Activated CD4-positive, alpha-beta T cell treated with anti-CD3 and anti-CD28 coated beads, Interleukin-2, amount 10 ng/mL, durations not matched to agents 24 days and 14 days (primary cell): ENCODE measurements at places on chromosomes 4 and X. TPM values are rescaled to one million over a fixed set of nuclear protein-coding genes. Genes with fewer than 3 reads are reported as not detected.

DNA sequence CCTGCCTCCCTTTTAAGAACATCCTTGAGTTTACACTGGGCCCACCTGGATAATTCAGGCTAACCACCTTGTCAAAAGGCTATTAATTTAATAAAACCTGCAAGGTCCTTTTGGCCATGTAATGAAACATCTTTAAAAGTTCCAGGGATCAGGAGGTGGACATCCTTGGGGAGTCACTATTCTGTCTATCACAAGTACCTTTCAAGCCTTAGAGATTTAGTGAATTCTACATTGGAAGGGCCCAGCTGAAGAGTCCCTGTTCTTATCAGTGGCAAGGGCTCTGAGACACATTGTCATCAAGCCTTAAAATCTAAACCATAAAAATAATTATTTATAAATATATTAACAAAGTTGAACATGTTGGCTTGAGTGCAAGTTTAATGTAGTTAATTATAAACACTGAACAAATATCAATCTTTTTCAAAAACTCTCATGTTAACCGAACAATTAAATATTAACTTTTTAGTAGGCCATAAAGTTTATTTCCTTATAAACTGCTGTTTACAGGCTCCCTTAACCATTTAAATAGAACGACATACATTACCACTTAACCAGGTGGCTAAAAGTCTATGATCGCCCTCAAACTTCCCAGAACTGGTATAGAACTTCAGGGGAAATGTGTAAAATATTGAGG is 104.4 kb upstream of the CBR4 start:
- no peak for DNase-seq

DNA sequence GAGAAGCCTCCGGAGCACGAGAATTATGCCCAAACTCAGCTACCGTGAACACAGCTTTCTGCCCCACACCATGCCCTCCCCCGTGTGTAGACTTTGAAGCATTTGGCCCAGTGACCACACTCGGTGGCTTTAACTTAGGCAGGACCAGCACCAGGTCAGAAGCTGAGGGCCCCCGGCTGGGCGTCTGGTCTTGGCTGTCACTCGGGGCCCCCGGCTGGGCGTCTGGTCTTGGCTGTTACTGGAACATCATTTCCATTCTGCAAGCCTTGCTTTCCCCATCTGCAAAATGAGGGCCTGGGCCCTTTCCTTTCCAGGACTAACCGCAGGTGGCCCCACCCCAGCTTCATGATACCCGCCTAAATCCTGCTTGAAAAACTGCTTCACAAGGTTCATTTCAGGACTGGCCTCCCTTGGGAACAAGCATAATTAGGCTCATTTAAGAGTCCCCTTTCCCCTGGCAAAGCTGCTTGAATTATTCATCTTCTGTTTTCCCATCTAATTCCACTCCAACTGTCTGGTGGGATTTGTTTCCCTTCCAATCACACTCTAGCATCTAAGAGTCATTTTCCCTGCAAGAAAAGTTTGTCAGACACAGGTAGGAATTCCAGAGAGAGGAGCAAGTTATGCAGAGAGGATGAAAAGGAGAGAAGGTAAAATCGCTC is 82.5 kb downstream of the WFS1 start:
- DNase-seq: no peak

The PRRG1 gene
- total RNA-seq: not detected in 2 replicates

DNA sequence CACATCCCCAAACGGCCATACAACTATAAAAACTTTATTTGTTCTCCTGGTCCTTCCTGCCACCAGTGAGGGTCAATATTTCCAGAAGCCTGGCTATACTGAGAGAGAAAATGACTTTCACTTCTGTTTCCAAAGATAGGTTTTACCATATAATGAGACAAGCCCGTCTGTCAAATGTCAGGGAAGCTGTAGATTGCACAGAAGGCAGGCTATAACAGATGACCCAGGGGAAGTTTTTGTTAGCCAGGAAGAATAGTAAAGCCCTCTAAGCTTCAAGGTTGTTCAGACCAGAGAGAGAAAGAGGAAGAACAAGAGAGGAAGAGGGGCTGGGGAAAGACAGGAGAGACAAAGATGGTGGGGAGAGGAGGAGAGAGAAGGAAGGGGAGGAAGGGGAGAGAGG is 217.5 kb downstream of the GBA3 start:
- no peak for DNase-seq

The NOX1 gene
- not detected in 2 replicates for total RNA-seq

DNA sequence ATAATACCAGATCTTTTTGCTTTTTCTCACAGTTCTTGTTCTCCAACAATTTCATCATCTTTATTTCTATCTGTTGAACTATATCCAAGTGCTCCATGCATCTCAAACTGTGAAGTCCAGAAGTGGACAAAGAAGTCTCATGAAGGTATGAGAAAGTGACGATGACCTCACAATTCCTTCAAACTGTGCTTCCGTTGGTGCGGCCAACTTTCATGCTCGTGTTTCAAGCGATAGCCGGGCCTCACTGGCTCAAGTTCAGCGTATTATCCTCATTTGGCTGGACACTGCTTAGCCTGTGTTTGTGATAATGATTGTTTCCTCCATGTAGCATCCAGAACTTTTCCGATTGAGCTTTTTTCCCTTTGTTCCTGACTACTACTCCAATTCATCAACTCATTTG is 143.1 kb downstream of the PALLD start:
- no peak for DNase-seq

DNA sequence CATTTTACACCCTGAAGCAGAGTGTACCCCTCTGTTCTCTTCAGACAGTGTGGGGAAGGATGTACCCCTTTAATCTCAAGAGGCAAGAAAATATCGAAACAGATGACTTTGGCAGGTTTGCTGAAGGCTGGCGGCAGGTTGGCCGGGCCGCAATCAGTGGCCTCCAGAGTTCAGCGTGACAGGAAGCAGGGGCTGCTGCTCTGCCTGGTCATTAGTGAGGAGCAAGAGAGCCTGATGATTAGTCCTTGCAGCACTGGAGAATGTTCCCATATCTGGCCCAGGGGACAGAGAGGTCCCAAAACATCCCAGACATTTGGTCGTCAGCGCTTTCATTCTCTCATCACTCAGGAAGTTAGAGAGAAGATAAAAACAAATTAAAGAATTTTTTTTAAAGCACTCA is 352.8 kb downstream of the SPRY1 start:
- DNase-seq: no peak

The TMEM144 gene
- total RNA-seq: not detected in 2 replicates

The PNMA5 gene
- not detected in 2 replicates for total RNA-seq

DNA sequence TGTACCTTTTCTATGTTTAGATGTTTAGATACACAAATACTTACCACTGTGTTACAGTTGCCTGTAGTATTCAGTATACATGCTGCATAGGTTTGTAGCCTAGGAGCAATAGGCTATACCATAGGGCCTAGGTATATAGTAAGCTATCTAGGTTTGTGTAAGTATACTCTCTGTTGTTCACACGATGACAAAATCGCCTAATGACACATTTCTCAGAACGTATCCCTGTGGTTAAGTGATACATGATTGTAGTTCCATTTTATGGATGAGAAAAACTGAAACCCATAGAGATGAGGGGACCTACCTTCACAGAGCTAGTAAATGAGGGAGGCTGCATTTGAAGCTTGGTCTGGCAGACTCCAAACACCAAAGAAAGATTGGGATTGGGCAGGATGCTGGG is 79.4 kb upstream of the EFNB1 start:
- DNase-seq: no peak

- DNase-seq: no peak
These were observed 37.1 kb upstream of the MTNR1A start for GRCh38 chr4:186592445-186592844.
